H7 (cell line): ENCODE measurements at places on chromosomes 12 and 14.

GRCh38 chr12:98419795-98420404 is 95.5 kb upstream of the TMPO start:
- DNase-seq: no peak

- no peak for DNase-seq
Observed at GRCh38 chr14:93329965-93330608, 2.7 kb downstream of the BTBD7 start.

- no peak for DNase-seq
Observed at GRCh38 chr12:130846369-130846768, 7.3 kb upstream of the STX2 start.

- DNase-seq: no peak
Observed at GRCh38 chr12:91871751-91872150, 273.9 kb downstream of the BTG1 start.

GRCh38 chr14:22598099-22598895 is at the start of gene ABHD4:
TSS of gene ABHD4 (plus strand) at chr14:22598300. CDS start at chr14:22598307, 7 bp downstream.
- DNase-seq: peak; percentile 95

- DNase-seq: no peak
Observed at GRCh38 chr12:73308079-73308478, 1035.9 kb downstream of the TRHDE start.

GRCh38 chr14:58639842-58640484 is 2.2 kb downstream of the DACT1 start:
- peak; percentile 70 for DNase-seq

GRCh38 chr14:30608533-30609006 is 13.5 kb upstream of the SCFD1 start:
- no peak for DNase-seq

- DNase-seq: no peak
Observed at GRCh38 chr14:83101846-83102245, 1568.2 kb upstream of the SEL1L start.

GRCh38 chr14:36655571-36655962 is 6.1 kb upstream of the PAX9 start:
- DNase-seq: peak; percentile 72

GRCh38 chr12:63999853-64000252 is 155.4 kb downstream of the SRGAP1 start:
- no peak for DNase-seq

DNA sequence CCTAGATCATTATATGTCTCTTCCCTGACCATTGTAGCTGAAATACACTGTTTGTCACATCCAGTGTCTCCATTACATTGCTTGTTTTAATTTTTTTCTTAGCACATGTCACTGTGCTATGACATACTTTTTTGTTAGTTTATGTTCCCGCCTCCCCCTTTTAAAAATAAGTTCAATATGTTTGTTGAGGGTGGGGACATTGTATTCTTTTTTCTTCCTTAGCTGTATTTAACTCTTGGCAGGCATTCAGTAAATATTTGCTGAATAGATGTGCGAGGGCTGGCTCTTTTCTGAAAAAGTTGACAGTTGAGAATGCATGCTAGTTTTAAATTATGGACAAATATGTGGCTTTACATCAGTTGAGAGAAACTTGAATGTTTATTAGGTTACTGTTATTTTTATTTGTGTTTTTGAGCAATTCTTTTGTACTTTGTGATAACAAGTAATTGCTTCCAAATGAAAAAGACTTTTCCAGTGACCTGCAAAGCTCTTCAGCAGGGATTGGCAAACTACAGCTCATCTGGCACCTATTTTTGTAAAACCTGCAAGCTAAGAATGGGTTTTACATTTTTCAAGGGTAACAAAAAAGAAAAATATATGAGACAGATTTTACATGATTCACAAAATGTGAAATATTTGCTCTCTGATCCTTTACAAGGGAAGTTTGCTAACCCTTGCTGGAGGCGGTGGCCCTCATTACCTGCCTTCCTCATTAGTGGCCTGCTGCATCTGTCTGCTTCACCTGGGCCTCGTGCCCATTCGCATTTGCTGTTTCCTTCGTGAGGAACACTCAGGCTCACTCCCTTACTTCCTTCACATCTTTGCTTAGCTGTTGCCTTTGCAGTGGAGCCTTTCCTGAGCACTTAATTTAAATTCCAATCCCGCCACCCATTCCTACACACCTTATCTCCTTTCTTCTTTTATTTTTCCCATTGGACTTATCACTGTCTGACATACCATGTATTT is 229.4 kb downstream of the ERC1 start:
- no peak for DNase-seq

- no peak for DNase-seq
Observed at GRCh38 chr12:80763874-80764273, 47.2 kb downstream of the MYF5 start.

DNA sequence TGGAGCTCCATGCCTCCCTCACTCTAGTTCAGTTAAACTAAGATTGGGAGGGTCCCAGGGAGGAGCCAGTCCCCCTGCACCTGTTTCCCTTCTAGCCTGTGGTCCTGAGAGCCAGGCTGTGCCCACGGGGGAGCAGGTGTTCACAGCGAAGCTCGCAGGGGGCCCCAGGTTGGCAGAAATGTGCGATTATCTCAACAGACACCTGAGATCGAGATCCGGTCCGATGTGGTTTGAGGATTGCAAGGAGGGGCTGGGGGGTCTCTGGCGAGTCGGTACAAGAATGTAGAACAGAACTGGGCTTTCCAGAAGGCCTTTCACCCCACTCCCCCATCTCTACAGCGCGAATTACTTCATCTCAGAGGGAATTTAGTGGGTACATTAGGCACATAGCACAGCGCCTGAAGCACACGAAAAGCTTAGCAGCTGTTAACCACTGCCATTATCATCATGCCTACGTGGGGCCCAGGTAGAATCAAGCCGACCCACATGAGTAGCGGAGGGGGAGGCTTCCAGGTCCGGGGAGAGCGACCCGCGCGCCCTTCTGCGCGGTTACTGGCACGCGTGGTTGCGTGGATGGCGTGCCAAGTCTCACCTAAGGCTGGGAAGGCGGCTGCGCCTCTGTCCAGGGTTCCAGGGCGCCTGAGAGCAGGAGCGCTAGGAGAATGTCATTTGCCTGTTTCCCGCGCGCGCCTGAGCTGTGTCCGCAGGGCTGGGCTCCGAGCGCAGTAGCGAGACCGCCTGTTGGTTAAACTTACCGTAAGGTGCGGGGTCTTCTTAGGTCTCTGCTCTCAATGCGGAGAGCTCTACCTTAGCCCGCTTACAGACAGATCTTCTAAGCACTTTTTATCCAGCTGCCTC is 1539.5 kb upstream of the TMEM132C start:
- peak; percentile 65 for DNase-seq

DNA sequence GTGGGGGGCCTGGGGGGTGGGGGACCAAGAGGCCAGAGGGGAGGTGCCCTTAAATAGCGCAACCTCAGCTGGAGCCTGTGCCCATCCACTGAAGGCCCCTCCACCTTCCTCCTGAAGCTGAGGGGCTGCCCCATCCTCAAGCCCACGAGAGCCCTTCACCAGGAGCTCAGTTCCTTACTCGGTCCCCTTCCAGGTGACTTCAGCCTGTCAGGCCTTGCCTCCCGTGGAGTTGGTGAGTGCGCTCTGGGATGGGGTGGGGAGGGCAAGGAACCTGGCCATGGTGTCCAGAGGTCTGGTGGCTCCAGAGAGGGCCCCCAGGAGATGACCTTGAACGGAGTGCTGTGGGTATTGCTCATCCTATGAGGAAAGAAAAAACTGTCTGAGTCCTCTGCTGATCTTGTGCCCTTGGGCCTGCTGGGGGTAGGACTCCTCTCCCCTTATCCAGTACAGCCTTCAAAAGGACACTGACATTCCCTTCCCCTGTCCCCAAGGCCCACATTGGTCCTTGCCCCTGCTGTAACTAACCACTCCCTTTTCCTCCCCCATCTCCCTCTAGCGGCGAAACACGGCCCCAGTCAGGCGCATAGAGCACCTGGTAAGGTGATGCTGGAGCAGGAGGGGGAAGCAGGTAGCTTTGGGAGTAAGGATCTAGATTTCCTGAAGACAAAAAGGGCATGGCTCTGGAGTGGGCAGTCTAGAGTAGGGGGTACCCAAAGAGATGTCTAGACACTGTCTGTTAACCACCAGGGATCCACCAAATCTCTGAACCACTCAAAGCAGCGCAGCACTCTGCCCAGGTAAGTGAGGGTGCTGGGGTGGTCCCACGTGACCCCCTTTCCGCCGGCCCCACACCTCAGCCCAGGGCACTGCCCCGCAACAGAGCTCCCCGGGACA is 3.6 kb downstream of the TNS2 start:
- peak; percentile 88 for DNase-seq

DNA sequence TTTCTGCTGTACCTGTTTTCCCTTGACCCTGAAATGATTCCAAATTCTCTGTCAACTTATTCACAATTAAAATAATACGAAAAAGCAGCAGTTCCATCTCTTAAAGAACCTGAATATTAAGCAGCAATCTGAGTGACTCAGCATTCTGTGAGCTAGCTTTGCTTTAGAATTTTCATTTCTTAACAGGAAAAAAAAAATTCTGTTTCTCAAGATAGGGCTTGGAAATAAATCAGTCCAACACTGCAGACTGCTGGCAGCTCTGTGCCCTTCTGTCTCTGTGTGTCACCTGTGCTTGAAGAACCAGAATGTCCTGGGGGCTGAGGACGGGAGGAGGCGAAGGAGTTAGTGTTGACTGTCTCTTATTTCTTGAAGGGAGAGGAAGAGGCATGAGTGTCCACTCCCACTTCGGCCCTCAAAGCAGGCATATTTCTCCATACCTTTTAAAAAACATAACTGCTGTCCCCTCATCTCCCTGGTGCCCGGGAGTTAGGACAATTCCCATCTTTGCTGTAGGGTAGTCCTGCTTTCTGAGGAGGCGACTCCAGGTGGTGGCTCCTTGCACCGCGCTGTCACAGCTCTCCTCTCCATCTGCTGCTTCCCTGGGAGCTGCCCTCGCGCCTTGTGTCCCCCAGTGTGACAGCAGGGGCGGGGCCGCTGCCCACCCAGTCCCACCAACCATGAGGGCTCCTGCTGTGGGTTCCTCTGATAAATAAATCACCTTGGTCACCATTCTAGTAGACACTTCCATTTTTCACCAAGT is 203.1 kb downstream of the CALM1 start:
- DNase-seq: peak; percentile 60

DNA sequence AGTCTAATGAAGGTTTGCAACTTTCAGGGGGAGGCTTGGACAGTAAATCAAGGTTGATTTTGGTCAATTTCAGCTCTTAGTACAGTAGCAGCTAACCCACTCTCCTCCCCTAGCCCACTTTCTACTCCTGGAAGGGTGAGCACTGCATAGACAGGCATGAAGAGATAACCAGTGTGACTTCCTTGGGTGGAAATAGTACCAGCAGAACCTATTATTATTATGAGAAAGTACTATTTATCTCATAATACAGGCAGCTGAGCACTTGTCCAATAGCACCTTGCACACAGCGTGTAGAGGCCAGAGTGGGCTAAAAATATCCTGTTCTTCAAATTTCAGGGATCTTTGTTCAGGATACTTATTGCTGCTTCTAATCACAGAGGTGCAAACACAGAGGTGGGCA is 96.2 kb upstream of the FKBP4 start:
- DNase-seq: no peak

- no peak for DNase-seq
Observed at GRCh38 chr12:49309386-49309785, 13.7 kb upstream of the TROAP start.

GRCh38 chr14:26597071-26597588 is 703 bp downstream of the NOVA1 start:
- DNase-seq: peak; percentile 68

DNA sequence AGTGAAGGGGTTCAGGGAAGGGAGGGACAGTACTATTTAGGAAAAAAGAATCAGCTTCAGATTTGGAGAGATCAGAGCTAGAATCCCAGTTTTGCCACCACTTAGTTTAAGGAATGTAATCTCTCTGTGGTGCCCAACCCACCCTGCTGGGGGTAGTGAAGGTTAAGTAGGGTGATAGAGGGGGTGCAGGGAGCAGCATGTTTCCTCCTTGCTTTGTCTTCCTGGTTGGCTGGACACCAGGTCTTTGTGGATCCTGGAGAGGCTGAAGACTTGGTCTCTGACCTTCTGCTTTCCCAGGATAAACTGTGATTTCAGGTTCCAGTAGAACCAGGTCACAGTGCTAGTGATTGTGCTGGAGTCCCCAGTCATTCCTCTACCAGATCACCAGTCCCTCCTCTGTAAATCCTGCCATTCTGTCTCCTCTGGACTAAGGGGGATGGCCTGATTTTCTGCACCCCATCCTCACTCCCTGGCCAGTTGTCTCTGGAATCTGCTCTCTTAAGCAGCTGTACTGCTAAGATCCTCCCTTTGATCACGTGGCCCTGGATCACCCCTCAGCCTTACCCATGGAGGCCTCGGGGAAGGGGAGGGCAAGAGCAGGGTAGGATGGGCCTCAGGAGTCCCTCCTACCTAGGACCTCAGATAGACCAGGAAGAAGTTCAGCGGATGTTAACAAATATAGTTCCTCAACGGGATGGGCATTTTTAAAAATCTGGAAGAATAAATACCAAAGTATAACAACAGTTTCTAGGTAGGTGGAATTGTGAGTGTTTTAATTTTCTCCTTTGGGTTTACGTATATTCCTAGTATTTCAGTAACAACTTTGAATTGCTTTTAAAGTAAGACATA is 3.1 kb downstream of the MAP3K12 start:
- peak; percentile 76 for DNase-seq

- peak; percentile 99 for DNase-seq
Observed at GRCh38 chr12:125065021-125065918, at the start of gene AACS. TSS of gene AACS (plus strand) at chr12:125065435. CDS start at chr12:125065585, 150 bp downstream.

GRCh38 chr12:54725233-54725843 is 77.2 kb upstream of the DCD start:
- DNase-seq: no peak
